Stimulated activated CD4-positive, alpha-beta T cell treated with anti-CD3 and anti-CD28 coated beads, Interleukin-1b, Interleukin-23, amount 100 ng/mL, for 1 hour (primary cell): ENCODE measurements at places on chromosomes 16 and 17.

DNA sequence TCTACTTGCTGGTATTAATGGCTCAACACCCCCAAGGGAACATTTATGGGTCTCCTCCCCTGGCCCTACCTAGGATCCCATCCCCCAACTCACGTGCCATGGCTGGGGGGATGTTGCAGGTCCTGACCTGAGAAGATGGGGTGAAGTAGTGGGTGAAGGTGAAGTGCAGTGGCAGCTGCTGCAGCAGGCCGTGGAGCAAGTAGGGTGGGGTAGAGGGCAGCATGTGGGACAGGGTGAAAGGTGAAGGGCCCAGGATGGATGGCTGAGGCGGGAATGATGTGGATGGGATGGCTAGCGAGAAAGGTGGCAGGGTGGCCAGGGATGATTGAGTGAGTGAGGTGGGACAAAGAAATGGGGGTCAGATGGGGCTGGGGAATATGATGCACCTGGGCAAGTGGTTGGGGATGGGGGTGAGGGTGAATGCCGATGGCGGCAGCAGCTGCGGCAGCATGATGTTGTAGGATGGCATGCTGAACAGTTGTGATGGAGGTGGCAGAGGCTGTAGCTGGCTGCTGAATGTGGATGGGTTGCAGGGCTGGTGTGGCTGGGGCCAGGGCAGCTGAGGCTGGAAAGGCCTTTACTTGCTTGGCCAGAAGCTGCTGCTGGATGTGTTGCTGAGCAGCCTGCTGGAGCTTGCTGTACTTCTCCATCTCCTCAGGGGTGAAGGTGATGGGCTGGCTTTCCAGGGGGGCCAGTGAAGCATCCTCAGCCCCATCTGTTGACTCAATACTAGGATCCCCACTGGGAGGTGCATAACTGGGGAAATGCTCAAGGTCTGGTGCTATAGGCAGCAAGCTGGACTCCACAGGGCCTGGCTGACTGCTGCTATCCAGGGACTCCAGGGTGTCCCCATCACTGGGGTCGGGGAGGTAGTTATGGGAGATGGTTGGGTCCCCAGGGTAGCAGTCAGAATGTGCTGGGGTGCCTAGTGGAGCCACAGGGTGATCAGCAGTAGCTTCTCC, 8.3 kb upstream of the ITGA2B start:
- no peak for DNase-seq

- no peak for DNase-seq
Measured at GRCh38 chr17:57548421-57549410, 196.4 kb downstream of the CCDC182 start.

GRCh38 chr17:63095459-63095858, 129.4 kb downstream of the TANC2 start:
- DNase-seq = no peak

DNA sequence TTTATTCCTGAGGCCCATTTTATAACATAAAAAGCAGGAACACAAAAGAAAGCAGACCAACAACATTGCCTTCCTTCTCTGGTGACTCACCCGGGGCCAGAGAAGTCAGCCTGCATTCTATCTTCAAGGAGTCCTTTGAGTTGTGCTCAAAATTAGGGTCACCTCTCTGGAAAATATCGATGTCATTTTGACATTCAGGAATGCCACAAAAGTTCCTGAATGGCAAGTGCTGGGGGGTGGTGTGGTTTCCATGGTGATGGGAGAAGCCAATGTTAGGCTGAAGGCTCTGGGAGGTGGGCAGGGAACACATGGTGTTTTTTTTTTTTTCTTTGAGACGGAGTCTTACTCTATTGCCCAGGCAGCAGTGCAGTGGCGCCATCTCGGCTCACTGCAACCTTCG, 159.6 kb downstream of the HAPSTR1 start:
- no peak for DNase-seq

DNA sequence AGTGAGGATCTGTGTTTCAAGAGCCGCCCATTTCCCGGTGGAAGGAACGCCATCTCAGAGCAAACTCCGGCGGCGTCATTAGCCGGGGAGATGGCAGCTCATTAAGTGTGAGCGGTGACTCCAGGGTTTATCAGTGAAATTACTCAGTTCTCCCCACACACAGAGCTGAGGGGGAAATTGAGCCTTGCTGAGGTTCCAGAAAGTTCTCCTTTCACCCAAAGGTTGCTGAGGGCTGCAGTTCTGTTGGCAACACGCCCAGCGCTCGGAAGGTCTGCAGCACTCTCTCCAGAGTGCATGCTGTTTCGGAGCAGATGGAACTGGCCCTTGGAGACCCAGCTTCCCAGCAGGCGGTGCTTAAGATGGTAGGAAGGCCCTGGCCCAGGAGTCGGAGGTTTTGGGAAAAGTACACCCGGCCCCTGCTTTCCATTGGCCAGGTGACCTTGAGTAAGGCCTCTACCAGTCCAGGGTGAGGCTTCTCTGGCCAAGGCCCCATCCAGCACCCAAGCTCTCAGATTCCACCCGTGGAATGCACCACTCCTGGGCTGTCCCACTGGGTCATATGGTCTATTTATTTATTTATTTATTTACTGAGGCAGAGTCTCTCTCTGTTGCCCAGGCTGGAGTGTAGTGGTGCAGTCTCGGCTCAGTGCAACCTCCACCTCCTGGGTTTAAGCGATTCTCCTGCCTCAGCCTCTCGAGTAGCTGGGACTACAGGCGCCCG, 167.7 kb upstream of the CIBAR2 start:
- DNase-seq = no peak

DNA sequence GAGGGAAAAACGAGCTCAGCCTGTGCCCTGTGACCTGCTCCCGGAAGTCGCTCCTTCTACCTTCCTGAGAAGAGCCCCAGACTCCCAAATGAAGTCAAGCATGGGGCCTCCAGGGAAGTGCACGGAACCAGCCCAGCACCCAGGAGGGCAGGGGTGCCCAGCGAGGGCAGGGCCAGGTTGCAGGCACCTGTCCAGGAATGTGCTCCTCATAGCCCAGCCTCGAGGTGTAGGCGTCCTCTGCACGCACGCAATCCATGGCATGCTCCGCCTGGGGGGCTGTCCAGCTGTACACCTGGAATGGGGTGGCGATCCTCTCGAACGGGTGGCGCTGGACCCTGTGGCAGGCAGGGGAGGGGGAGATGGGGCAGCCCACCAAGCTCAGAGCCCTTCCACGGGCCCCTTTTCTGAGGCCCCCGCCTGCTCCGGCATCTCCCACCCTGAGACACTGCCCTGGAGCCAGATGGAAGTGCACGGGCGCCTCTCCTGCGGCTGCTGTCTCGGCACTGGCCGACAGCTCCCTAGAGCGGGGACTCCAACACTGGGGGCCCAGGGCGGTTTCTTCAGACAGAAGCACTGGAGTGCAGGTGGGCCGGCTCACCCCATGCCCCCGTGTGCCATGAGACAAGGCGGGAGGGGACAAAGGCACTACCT, 10.9 kb downstream of the CLUH start:
- no peak for DNase-seq

DNA sequence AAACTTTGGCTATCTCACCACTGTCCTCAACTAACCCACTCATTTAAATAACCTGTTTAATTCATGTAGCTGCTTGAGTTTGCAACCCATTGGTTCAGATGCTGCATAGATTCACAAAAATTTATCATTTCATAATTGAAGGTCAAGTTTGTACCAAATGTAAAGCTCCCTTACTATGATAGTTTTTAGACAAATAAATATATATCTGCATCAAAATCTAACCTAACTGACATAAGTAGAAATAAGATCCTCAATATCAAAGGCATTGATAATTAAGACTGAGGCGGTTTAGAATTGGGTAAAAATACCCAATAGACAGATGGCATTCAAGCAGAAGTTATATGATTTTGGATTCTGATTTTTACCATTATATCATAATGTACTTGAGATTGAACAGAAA, 132.9 kb upstream of the NACA2 start:
- DNase-seq = no peak

DNA sequence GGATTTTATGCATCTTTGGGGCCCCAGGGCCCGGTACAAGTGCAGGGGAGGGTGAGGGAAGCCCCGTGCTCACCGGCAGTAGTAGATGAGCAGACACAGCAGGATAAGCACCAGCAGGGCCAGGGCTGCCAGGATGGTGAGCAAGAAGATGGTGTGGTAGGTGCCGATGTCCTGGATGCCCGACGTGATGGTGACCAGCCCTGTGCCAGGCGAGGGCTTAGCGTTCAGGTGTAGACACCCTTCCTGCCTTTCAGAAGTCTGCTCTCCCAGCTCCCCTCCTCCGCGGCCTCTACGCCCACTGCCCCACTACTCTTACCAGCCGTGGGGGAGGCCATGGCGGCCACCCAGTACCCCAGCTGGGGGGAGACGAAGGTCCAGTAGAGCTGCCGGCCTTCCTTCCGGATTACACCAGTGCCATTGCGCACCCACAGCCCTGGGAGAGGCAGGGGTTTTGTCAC, 8.0 kb downstream of the FAM171A2 start:
- DNase-seq = no peak

DNA sequence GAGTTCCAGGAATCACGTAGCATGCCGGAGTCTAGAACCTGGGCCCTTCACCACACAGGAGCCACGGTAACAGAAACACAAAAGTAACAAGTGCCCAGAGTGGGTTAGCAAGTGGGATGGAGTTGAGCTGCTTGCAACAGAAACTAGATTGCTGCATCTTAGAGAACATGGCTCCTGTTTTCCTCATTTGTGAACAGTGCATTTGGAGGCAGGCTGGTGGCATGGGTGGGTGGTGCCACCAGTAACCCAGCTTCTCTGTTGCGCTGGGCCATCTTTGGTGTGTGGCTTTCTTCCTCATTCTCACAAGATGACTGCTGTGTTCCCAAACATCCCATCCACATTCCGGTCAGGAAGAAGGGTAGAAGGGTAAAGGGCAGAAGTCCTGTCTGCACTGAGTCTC, 95.5 kb downstream of the KATNIP start:
- DNase-seq = no peak

DNA sequence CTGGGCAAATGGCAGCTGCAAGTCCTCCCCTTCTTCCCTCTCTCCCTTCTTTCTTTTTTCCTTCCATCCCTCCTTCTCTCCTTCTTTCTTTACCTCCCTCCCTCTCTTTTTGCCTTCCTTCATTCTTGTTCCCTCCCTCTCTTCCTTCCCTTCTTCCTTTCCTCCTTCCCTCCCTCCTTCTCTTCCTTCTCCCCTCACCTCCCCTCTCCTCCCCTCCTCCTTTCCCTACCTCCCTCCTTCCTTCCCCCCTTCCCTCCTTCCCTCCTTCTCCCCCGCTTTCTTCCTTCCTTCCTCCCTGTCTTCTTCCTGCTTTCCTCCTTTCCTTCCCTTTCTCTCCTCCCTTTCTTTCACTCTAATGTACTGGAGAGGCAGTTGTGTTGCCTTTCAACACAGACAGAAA, 110.8 kb upstream of the SALL1 start:
- no peak for DNase-seq

- DNase-seq = no peak
Measured at GRCh38 chr16:61540216-61540615, 496.0 kb downstream of the CDH8 start.

GRCh38 chr17:42311240-42312034, 23.1 kb downstream of the STAT5A start:
- DNase-seq = no peak

DNA sequence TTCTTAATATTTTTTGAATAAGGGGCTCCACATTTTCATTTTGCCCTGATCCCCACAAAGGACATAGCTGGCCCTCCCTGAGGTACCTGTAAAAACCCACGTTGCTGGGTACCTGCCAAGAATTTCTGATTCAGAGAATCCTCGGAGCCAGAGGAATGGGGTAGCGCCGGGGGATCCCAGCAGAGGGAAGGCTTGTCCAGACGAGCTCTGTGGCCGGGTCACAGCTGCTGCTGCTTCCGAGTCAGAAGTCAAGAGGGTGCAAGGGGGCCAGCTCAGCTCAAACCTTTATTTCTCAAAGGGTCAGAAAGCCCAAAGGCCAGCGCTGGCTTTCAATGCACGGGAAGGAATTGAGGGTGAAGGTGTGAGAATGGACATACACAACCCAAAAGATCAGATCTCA, 68.9 kb upstream of the SDK2 start:
- DNase-seq = no peak

DNA sequence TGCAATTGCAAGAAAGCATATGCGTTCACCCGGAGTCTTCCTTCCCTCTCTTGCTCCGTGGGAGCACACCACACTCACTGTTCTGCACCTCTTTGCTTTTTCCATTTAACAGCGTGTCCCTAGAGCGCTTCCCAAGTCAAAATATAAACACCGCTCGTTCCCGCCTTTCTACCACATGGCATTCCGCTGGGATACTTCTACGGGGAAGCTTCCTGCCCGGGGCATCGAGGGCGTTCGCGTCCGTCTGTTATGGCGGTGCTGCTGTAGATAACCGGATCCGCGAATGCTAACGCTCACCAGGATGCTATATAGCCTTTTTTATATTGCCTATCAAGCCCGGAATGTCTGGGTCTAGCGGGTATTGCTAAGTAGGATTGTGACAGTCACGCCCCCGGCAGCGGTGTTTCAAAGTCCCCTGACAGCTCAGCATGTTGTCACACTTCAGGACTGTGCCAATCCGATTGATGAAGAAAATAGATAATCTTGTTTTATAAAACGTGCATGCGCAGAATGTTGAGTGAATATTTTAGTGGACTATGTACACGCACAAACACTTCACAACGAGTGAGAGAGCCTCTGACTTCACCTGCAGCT, 31.0 kb downstream of the CCDC40 start:
- no peak for DNase-seq

GRCh38 chr16:68997564-68997963, 107.9 kb upstream of the HAS3 start:
- no peak for DNase-seq

GRCh38 chr16:9141813-9142212, 50.4 kb downstream of the HAPSTR1 start:
- no peak for DNase-seq

GRCh38 chr17:30396129-30396528, 17.4 kb downstream of the CPD start:
- no peak for DNase-seq

DNA sequence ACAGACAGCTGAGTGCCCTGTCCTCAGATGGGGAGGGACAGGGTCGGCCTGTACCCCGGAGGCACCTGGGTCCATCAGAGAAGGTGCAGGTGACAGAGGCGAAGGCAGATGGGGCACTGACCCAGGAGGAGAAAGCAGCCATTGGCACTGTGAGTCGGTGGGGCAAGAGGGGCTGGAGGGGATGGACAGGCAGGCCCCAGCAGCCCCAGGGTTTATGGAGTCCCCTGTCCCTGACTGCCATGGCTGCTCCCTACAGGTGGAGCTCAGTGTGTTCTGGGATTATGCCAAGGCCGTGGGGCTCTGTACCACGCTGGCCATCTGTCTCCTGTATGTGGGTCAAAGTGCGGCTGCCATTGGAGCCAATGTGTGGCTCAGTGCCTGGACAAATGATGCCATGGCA, 32.1 kb downstream of the ANKRD40 start:
- no peak for DNase-seq

DNA sequence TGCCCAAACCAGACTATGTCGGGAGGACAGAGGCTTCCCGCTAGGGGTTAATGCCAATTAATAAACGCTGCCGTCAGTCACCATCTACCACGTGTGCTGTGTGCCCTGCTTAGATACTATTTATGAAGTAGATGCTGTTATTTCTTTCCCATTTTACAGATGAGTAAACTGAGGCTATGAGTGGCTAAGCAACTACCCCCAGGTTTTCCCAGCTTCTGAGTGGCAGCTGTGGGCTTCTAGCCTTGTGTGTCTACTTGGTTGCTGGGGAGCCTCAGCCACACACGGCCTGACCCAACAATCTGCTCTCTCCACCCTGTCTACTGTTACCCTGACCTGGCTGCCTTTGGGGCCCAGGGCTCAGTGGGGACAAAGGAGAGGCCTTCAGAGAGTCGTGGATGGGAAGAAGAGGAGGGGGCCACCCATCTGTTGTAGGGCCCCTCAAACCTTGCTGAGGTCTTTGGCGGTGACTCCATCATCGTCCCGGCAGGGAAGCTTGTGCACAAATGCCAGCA, 7.1 kb downstream of the GIT1 start:
- DNase-seq = no peak

GRCh38 chr17:7833795-7834541, at the start of gene KDM6B:
KDM6B (plus strand) TSS chr17:7834217; CDS start chr17:7845555, 11,338 bp downstream.
- DNase-seq = peak; percentile 72
